Natural killer cell (primary cell): ENCODE measurements at places on chromosomes 7 and 10.

DNA sequence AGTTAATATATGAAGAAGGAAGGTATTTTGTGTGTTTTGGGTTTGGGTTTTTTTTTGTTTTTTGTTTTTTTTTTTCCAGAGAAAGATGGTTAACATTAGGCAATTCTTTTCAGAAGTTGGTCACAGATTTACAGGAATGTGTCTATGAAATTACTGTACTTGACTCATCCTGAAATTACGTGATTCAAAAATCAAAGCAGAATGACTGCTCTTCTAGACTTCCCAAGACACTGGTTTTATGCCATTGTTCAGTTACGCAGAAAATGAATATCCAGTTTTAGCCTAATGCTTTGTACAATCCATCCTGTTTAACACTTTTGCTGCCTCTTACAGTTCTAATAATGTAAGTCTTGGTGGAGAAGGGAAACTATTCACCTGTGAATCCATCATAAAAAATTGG, 39.7 kb upstream of the CELF2 start:
- no peak for DNase-seq
- no peaks in the 10 kb centered on the region for H3K27me3 ChIP-seq
- no peak overlapping the region for H3K27ac ChIP-seq
- H3K4me1 ChIP-seq = no peaks in the 10 kb centered on the region
- no peaks in the 10 kb centered on the region for H3K36me3 ChIP-seq

DNA sequence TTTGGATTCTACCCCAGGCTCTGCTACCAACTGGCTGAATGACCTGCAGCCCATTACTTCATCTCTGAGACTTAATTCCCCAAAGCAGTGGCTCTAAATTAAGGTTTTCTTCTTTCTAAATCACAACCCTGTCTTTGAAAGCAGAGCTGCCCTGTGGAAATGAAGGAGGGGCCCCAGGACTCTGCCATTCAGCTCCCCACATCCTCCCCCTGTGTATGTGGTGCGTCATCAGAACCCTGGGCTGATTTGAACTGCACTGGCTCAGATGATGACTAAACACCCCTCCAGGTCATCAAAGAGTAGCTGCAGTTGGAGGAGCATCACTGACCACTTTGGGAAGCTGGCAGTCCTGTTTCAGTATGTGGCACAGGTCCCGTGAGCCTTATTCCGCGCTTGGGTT, 46.6 kb downstream of the BPGM start:
- H3K27me3 ChIP-seq = peaks cover 3% of the 10 kb centered on the region
- no peaks in the 10 kb centered on the region for H3K36me3 ChIP-seq
- H3K27ac ChIP-seq = no peak overlapping the region

DNA sequence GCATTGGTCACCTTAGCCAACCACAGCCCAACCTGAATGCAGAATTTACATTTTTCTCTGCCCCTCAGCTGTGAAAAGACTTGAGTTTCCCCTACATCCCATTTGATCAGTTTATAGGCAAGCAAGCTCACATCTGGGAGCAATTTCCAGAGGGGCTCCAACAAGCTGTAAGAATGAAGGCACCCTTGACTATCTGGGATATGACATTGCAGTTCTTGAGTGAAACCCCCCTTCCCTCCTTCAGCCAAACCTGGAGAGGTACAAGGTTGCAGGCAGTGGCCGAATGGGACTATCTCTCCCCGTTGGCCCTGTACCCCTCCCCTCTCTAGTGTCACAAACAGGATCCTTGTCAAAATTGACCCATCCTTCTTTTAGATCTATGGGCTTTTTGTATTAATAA, 30.5 kb downstream of the POLL start:
- no peak overlapping the region for H3K27ac ChIP-seq
- no peaks in the 10 kb centered on the region for H3K27me3 ChIP-seq
- peaks cover 7% of the 10 kb centered on the region for H3K4me1 ChIP-seq
- H3K4me3 ChIP-seq = no peak overlapping the region

DNA sequence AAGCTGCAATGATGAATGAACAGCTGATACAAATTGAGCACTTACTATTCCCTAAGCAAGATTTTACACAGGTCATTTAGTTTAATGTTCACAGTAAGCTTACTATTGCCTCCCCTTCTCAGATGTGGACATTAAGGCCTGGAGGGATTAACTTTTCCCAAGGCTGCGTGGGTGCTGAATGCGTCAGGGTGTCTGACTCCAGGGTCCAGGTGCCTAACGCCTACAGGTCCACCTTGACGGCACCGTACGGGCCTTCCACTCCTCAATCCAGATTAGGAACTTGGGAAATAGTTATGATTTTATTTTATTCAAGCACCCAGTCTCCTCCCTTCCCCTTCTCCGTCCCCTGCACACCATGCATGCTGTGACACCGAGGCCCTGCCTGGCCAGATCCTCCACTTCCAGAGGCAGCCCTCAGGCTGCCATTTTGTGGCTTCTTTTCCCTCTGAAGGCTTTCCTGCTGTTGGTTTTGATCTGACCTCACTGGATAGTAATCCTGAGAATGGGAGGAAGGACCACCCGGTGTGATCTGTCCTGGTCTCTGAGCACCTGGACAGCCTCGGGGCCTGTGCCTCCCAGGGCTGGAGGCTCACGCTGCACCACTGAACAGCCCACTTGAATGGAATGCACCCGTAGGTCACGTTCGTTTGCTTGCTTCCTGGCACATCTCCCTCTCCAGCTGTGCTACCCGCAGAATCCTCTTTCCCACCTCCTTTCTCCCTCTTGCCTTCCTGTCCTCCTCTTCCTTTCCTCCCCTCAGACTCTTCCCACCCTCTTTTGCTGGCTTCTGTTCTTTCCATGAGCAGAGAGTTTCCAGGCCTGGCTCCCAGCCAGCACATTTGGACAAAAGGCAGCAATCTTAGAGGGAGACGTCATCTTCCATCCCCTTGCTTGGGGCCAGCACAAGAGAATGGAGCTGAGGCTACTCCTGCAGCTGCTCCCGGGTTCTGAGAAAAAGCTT, 14.4 kb downstream of the DENND2A start:
- no peaks in the 10 kb centered on the region for H3K27me3 ChIP-seq
- H3K27ac ChIP-seq = no peak overlapping the region
- H3K36me3 ChIP-seq = no peaks in the 10 kb centered on the region
- no peaks in the 10 kb centered on the region for H3K4me1 ChIP-seq

DNA sequence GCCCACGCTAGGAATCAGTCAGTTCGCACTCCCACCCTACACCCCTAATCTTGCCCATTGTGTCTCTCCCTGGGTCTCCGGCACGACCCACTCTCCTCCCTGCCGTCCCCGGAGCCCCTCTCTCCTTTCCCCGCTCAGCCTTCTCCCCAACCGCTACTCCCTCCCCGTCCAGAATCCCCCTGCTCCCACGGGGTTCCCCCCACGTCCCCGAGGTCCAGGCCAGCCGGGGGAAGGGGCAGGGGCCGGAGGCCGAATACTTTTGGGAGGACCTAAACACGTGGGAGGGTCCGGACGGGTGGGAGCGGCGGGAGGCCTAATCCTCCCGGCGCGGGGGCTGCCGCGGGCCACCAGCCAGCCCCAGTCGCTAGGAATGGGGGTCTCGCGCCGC, 560 bp downstream of the RARRES2 start:
- H3K27ac ChIP-seq = no peak overlapping the region
- peaks cover 12% of the 10 kb centered on the region for H3K4me1 ChIP-seq
- DNase-seq = no peak
- H3K36me3 ChIP-seq = peaks cover 6% of the 10 kb centered on the region
- no peak overlapping the region for H3K4me3 ChIP-seq

DNA sequence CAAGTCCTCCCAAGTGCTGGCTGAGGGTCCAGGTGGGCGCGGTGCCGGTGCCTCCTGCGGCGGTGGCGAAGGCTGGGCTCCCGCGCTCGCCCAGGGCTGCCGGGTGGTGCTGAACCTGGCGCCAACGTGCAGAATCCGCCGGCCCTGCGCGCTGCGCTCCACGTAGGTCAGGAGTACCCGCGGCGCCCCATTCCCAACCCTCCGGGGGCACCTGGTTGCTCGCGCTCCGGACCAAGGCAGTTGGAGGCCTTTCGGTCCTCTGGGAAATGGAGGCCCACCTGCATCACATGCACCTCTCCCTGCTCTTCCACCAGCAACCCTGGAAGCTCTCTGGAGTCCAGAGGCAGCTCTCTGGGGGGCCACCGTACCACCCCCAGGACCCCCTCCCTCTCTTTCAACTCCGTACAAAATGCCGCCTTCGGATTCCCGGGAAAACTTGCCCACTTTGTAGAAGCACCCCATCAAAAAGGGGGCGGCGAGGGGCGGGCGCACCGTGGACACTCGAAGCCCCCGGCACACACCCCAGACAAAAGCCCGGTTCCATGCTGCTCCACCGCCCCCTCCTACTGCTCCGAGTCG, 745 bp downstream of the SLC16A9 start:
- H3K4me3 ChIP-seq = no peak overlapping the region
- DNase-seq = no peak
- no peaks in the 10 kb centered on the region for H3K36me3 ChIP-seq
- H3K27ac ChIP-seq = no peak overlapping the region
- peaks cover 5% of the 10 kb centered on the region for H3K4me1 ChIP-seq

- H3K36me3 ChIP-seq = no peaks in the 10 kb centered on the region
- no peak for DNase-seq
- H3K4me1 ChIP-seq = peaks cover 8% of the 10 kb centered on the region
- peaks cover 81% of the 10 kb centered on the region for H3K27me3 ChIP-seq
Observed at GRCh38 chr10:110163192-110163773, 44.1 kb upstream of the MXI1 start.

GRCh38 chr7:117844678-117845077, 28.6 kb downstream of the CTTNBP2 start:
- no peak overlapping the region for H3K27ac ChIP-seq
- no peak overlapping the region for H3K4me3 ChIP-seq
- H3K36me3 ChIP-seq = no peaks in the 10 kb centered on the region
- H3K27me3 ChIP-seq = no peaks in the 10 kb centered on the region
- no peak for DNase-seq
- no peaks in the 10 kb centered on the region for H3K4me1 ChIP-seq

GRCh38 chr7:66667023-66667728, 38.5 kb downstream of the KCTD7 start:
- H3K36me3 ChIP-seq = no peaks in the 10 kb centered on the region
- H3K4me1 ChIP-seq = no peaks in the 10 kb centered on the region
- no peak overlapping the region for H3K4me3 ChIP-seq
- H3K27me3 ChIP-seq = no peaks in the 10 kb centered on the region

GRCh38 chr10:51700228-51700817, 928 bp upstream of the CSTF2T start:
- peak overlapping the region; percentile 78 for H3K4me3 ChIP-seq
- peaks cover 10% of the 10 kb centered on the region for H3K36me3 ChIP-seq
- DNase-seq = peak; percentile 20
- H3K27ac ChIP-seq = peak overlapping the region; percentile 93
- no peaks in the 10 kb centered on the region for H3K27me3 ChIP-seq
- H3K4me1 ChIP-seq = peaks cover 24% of the 10 kb centered on the region

GRCh38 chr10:98885378-98885777, 350.3 kb downstream of the HPSE2 start:
- no peaks in the 10 kb centered on the region for H3K27me3 ChIP-seq
- H3K27ac ChIP-seq = no peak overlapping the region
- no peak overlapping the region for H3K4me3 ChIP-seq
- no peaks in the 10 kb centered on the region for H3K4me1 ChIP-seq

DNA sequence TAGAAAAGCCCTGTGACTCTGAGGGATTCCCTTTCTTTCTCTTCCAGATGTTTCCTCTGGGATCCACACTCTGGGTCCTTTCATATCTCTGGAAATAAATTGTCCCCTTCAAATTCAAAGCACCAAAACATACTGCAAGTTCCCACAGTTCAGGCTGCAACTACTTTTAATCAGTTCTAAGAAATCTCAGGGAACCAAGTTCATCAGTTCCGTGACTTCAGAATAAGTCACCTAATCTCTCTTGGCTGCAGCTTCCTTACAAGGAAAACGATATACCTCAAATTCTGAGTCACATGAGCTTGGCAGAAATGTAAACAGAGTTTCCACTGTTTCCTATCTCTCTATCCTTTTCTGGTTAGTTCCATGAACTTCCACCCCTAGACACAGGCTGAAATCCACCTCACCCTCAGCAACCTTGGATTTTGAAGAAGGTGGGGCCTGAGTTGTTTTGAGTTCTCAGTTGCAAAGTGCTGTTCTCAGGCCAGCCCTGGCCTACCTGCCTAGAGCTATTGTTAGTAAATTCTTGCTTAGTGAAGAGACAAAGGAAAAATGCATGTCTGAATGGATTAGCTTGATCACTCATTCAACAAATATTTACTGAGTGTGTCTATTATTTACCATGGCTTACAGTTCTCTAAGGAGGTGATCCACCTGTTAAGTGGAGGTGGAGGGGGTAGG, 59.3 kb upstream of the IL6 start:
- H3K4me3 ChIP-seq = no peak overlapping the region
- H3K27ac ChIP-seq = no peak overlapping the region
- H3K4me1 ChIP-seq = no peaks in the 10 kb centered on the region
- DNase-seq = no peak
- no peaks in the 10 kb centered on the region for H3K27me3 ChIP-seq

GRCh38 chr7:112789453-112789816, 758 bp downstream of the TMEM168 start:
- H3K27me3 ChIP-seq = no peaks in the 10 kb centered on the region
- peaks cover 9% of the 10 kb centered on the region for H3K4me1 ChIP-seq
- H3K27ac ChIP-seq = peak overlapping the region; percentile 89
- peak overlapping the region; percentile 94 for H3K4me3 ChIP-seq
- DNase-seq = no peak
- H3K36me3 ChIP-seq = peaks cover 3% of the 10 kb centered on the region

DNA sequence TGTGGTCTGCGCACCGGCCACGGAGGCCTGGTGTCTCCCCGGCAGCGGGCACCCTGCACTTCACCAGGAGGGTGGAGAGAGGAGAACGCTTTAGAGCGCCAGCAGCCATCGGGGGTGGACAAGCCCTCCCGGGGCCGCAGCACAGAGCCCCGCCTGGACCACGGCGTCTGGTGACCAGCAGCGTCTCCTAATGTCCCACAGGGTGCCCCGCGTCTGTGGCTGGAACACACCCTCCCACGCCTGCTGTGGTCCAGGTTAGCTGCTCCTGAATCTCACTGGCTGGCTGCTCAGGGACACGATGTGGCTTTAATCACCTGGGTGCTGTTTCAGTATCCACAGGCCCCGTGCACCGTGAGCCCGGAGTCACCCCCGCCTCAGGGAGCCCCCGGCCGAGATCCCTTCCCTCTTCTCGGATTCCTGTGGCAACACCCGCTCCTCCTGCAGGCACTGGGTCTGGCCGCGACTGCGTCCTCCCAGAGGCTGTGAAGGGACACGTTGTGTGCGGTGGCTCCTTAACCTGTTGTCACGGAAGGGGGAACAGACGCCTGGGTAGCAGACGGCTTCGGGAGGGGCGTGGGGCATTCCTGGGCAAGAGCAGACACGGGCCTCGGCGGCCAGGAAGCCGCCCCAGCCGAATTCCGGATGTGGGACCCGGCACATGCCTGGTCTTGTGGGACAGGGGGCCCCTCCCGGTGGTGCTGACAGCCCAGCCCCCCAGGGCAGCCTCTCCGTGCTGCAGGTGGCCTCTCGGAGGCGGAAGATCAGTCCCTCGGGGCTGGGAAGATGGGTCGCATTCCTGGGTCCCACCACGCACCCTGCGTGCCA, 78.9 kb downstream of the FOXL3 start:
- H3K36me3 ChIP-seq = no peaks in the 10 kb centered on the region
- DNase-seq = no peak
- no peaks in the 10 kb centered on the region for H3K27me3 ChIP-seq
